Kasumi-1 (cell line): ENCODE measurements at places on chromosomes 16 and 17.

GRCh38 chr16:20851601-20852000 lies 45.3 kb downstream of the REXO5 start:
- no peak for DNase-seq

DNA sequence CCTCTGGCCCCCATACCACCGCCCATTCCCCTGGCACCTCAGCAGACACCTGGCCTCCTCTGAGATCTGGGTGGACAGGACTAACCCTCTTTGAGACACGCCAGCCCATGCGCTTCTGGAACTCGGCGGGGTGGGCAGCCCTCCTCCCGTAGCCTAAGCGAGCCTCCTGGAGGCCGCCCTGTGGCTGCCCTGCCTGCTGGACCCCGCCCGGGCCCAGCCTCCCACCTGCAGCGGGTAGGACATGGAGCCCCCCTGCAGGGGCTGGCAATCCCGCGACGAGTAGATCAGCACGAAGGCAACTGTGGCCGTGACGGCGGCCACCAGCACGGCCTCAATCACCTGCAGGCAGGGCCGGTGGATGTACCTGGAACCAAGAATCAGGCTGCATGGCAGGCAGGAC lies 8.2 kb upstream of the CCDC154 start:
- DNase-seq = no peak

DNA sequence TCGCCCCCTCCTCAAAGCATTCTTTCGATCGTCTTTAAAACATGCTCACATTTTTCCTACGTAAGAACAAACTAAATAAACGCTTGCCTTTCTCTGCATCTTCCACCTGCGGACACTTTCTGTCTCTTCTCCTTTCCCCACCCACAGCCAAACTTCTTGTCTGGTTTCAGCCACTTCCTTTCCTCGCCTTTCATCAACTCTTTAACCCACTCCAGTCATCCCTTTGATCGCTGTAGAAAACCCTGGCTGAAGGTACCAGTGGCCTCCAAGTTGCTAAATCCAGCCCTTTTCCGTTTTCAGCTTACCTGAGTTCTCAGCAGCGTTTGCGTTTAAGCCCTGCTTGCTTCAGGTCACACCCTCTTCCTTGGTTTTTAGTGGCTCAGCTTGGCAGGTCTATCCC lies 483 bp downstream of the RPA1 start:
- DNase-seq = peak; percentile 3

DNA sequence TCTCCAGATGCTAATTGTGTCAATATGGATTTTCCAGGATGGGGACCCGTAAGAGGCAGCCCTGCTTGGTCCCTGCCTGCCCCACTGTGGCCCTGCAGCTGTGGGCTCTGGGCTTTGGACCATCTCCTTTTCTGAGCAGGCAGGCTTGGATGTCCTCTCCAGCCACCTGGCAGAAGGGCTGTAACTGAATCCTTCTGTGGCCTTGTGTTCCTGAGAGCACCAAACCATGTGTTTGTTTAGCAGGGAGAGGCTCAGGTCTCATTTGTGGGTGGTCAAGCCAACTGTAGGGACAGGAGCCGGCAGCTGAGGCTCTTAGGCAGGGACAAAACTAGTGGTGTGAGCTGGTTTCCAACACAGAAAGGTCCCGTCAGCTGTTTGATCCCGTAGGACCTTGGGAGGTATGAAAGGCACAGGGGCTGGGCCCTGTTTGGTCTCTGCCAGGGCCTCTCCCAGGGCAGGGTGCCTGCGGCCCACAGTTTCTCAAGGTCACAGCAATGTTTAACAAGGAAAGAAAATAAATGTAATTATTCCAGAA lies 18.5 kb downstream of the SEC14L5 start:
- DNase-seq = no peak

GRCh38 chr17:4006165-4006589 lies 41.9 kb upstream of the ATP2A3 start:
- DNase-seq = no peak

DNA sequence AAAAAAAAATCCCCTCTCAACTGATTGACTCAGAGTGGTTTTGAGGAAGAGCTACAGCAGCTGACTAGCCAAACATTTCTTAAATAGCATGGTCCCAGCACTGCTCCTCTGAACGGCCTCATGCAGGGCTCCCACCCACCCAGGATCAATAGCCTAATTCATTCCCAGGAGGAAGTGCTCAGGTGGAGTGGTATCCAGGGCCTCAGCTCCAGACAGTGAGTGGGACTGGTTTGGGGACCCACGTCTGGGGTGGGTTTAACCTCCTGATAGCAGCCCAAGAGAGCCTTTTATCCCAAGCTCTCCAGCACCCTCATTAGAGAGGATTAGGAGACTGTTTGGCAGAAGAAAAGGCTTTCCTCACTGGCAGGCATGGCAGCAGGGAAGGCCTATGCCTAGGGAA lies 68.5 kb upstream of the CDH5 start:
- no peak for DNase-seq

DNA sequence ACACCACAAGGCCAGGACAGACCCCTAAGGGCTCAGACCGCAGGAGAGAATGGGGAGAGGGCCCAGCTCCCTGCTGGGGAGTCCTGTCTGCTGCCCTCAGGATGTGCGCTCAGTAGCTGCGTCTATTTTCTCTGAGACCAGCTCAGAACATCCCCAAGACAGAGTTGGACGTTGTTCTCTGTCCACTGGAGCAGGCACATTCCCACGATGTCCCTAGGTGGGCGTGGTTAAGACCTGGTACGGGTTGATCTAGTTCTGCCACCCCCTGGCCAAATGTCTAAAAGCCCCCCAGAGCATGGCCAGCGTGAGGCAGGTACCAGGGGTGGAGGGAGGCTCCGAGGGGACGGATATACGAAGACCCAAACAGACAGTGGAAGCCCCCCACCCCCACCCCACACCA lies 842 bp upstream of the CALB2 start:
- DNase-seq = no peak

DNA sequence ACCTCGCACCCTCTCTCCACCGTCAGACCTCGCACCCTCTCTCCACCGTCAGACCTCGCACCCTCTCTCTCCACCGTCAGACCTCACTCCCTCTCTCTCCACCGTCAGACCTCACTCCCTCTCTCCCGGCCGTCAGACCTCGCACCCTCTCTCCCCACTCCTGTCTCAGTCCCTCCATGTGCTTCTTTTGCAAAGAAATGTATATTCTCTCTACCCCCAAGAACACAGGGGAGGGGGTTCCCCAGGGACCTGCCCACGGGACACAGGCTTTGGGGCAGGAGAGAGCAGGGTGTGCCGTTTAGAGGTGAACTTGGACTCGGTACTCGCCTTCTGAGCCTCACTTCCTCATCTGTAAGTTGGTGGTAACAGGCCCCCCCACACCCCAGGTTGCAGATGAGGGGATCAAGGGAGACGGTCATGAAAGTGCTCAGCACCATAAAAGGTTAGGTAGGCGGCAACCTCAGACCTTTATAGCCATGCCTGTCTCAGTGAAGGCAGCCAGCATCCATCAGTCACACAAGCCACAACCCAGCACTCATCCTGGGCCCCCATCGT lies 63.7 kb downstream of the RPH3AL start:
- DNase-seq = no peak

DNA sequence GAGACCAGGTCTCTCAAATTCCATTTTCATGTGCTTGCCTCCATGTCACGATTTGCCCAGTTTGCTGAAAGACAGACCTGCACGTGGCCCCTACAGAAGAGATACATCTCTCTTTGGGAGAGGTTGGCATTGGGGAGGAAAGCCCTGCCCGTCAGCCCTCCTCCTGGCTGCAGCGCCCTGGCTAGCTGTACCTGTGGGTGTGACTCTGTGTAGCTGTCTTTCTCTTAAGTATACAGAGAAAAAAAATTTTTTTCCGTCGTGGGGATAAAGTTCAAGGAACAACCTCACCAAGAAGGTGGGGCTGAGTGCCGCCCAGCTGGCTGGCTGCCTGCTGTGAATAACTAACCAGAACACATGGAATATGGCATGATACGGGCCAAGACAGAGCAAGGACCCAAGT lies 26.5 kb downstream of the TMEM98 start:
- no peak for DNase-seq

GRCh38 chr16:23324727-23325126 lies 22.6 kb downstream of the SCNN1B start:
- no peak for DNase-seq

DNA sequence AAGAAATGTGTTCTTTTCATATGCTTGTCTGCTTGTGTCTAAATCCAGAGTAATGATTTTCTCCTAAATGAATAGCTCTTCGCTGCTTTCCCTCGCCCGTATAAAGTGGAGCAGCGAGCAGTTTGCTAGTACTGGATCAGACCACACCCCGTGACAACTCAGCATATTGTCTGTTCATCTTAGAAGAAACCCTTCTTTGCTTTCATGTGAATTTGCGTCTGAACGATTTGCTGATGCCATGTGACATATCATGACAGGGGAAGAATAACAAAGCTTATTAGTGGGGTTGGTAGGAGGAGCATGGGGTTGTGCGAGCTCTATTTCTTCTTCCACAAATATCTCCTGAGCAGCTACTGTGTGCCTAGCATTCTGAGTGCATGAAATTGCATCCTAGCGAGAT lies 44.1 kb upstream of the CACNG4 start:
- DNase-seq = no peak

DNA sequence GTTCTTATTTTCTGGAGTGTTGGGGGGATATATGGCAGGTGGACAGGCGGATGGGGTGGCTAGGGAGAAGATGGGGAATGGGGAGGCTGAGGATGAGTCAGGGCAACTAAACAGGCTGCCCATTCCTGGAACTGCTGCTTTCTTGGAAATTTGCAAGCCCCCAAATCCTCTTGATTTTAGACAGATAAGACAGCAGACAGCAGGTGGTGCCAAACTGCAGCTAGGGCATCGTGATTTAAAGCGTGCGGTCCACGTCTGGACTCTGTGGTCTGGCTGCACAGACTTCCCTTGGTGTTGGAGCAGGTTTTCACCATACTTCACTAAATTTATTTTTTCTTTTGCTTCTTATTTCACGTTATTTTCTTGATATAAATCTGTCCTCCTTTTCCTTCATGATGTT lies 10.9 kb upstream of the KRT24 start:
- DNase-seq = no peak

- DNase-seq = no peak
These were observed 121.2 kb downstream of the HAPSTR1 start for GRCh38 chr16:9212621-9213020.

DNA sequence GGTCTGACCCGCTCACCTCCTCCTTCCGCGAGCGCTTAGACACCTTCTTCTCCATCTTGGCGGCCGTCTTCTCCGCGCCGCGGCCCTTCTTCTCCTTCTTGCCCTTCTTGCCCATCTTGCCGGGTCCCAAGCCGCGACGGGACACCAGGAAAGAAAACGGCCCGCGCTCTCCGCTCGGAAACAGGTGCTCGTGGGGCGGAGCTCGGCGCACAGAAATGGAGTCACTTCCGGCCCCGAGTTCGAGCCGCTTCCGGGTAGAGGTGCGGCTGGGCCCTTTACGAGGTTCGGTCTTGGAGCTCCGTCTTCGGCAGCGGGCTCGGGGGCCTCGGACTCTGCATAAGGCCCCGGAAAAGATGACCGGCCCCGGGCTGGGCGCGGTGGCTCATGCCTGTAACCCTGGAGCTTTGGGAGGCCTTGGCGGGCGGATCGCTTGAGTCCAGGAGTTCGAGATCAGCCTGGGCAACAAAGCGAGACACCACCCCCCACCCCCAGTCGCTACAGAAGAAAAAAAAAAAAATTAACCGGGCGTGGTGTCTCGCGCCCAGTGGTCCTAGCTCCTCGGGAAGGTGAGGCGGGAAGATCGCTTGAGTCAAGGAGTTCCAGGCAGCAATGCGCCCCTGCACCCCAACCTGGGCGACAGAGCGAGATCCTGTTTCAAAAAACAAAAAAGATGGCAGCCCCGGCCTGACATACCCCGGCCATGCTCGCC lies at the start of gene KLHDC4:
TSS of gene KLHDC4 (minus strand) at position 211 of the 709 bp plus-strand sequence. CDS start at position 115, 96 bp downstream.
- DNase-seq = peak; percentile 80

DNA sequence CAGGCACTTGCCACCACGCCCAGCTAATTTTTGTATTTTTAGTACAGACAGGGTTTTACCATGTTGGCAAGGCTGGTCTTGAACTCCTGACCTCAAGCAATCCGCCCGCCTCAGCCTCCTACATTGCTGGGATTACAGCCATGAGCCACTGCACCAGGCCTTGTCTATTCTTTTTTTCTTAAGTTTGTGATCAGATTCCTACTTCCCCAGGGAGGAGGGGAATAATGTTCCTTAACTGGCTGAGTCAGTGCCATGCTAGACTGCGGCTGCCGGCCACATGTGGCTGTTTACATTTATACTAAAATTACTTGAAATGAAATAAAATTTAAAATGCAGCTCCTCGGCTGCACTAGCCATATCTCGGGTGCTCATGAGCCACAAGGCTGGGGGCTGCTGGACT lies 27.8 kb upstream of the USP36 start:
- no peak for DNase-seq

GRCh38 chr17:17435323-17435722 lies 41.5 kb upstream of the MED9 start:
- no peak for DNase-seq

DNA sequence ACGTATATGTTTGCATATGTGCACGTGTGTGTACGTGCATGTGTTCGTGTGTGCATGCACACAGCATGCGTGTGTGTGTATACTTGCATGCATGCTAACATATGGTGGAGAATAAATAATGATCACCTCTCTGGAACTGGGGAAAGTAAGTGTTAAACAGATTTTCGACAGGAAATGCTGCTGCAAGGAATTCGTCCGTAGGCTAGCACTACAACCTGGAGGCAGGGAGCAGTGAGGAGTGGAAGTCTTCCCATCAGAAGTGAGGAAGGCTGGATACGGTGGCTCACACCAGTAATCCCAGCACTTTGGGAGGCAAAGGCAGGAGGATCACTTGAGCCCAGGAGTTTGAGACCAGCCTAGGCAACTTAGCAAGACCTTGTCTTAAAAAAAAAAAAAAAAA lies 4.8 kb upstream of the CSNK1D start:
- DNase-seq = no peak

DNA sequence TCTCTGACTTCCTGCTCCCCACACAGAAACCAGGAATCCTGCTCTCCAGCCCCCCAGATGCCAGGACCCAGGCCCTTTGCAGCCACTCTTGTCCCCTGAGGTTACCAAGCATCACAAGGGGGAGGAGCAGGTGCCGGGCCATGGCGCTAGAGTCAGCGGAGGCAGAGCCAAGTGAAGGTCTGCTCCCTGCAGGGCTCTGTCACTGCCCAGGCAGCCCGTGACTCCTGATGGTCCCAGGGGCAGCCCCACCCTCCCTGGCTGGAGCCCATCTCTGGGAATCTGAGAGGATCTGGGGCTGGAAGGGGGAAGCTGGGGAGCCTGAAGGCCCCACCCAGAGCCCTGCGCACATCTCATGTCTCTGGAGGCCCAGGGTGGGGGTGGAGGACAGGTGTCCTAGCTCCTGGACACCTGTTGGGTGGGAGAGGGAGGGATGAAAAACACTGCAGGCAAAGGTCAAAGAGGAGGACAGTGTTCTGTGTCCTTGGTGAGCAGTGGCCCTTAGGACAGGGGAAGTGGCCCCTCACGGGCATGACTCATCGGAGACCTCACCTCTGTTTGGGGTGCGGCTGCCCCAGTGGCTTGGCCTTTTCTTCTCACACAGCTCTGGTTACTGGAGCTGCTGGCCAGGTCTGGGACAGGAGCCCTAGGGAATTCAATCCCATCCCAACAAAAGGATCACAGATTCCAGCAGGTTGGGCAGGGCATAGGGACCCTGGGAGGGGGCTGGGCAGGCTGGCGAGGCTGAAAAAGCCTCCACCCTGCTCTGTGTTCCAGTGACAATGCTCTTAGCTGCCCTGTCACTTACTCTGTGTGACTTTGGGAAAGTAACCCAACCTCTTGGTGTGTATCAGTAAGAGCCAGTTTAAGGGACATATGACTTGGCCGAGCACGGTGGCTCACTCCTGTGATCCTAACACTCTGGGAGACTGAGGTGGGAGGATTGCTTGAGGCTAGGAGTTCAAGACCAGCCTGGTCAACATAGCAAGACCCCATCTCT lies at the start of gene PRSS36:
TSS of gene PRSS36 (minus strand) at position 173 of the 997 bp plus-strand sequence. CDS start at position 142, 31 bp downstream.
- DNase-seq = no peak
